ENCODE measurements at places on chromosomes 2 and 18. TPM values are rescaled to one million over a fixed set of nuclear protein-coding genes. Genes with fewer than 3 reads are reported as not detected.

Gene BCL2
- total RNA-seq: 4.7 TPM

Gene CRYGC
- not detected for total RNA-seq

Gene GPR39
- total RNA-seq: 6.9 TPM

Gene PROM2
- 0.35 TPM for total RNA-seq

Gene TACR1
- not detected for total RNA-seq

Gene CSRNP3
- total RNA-seq: 0.25 TPM

Gene CYP27A1
- 463 TPM for total RNA-seq

Gene IL1A
- total RNA-seq: not detected

Gene CD226
- 3.1 TPM for total RNA-seq

Gene COLEC11
- 47.6 TPM for total RNA-seq

Gene DES
- 1.2 TPM for total RNA-seq

Gene AFF3
- total RNA-seq: 7.2 TPM

Gene SLC35F5
- 38.6 TPM for total RNA-seq

Gene CTDP1
- 7.9 TPM for total RNA-seq

Gene SOX11
- not detected for total RNA-seq

Gene PPP4R1
- 15.0 TPM for total RNA-seq

Gene LYG1
- total RNA-seq: 0.25 TPM

Gene EDAR
- total RNA-seq: 0.06 TPM

Measured in right lobe of liver (tissue), 6 donors.